ENCODE measurements at places on chromosomes 4 and X.
A peak's percentile ranks its signal among the peaks of the same experiment; 100 is the strongest.

DNA sequence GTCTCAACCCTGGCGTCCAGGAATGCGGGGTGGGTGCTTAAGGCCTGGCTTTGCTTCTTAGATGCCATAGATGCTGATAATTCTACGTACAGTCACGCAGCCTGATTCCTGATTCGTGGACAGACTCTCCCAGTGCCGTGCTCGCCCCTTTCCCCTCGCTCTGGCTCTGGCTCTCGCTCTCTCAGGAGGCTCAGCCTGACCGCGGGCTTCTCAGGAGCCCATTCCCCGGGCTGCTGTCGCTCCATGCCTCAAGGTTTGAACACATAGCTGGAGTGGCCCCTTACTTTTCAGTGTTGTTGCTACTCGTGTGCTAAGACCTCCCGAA is 59.2 kb upstream of the ZC4H2 start:
- no peak for DNase-seq

DNA sequence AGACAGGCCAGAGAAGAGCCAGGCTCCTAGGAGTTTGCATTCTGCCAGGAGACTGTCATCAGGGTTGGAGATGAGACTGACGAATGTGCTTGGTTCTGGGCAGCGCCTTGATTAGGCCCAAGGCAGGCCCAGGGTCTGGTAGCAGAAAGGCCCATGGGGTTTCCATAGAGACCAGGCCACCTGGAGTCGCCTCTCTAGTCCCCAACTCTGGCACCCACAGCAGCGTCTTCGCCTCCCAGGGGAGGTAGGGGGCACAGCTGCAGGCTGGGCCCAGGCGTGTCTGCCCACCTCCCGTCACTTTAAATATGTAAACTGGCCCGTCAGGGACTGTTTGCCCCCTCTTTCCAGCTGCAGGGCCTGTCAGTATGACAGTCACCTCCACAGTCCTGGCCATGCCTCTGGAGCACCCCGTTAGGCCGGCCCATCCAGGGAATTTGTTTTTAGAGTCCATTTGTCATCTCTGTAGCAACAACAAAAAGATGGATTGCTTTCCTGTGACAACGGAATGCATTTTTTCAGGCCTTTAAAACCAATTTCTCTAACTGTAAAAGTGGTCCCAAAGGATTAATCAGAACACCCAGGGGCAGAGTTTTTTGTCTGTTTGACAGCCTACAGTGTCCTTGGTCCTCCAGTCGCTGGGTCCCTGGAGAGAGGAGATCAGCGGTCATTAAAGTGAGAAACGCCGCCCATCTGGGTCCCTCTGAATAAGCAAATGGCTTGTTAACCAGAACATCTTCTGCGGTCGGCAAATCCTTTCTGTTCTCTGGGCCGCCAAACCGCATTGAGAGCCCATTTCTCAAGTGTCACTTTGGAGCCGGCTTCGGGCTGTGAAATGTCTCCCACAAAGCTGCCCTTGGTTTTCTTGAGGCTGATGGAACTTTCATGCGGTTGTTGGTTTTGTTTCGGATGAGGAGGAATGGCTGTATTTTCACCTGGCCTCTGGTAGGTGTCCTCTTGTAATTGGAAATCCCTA is 153.0 kb upstream of the PSAPL1 start:
- no peak for DNase-seq

- DNase-seq = no peak
Observed at GRCh38 chrX:23503835-23504539, 163.3 kb upstream of the PRDX4 start.

DNA sequence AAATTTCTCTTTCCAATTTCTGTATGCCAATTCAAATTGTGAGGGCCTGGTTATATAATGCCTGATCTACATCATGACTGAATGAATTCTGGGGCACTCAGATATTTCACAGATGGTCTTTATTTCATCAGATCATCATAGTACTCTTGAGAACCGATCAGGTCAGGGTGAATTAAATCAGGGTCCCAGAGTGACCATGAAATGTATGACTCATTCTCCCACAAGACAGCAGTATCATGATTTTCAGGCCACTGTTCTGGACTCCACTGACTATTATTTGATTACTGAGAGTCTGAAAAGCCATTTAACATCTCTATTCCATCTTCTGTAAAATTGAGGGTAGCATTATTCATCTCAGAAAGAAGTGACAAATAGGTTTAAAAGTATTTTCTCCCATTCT is 471.5 kb downstream of the ADGRL3 start:
- DNase-seq = no peak

GRCh38 chr4:170259631-170260153 is 169.9 kb upstream of the AADAT start:
- DNase-seq = peak; percentile 11

DNA sequence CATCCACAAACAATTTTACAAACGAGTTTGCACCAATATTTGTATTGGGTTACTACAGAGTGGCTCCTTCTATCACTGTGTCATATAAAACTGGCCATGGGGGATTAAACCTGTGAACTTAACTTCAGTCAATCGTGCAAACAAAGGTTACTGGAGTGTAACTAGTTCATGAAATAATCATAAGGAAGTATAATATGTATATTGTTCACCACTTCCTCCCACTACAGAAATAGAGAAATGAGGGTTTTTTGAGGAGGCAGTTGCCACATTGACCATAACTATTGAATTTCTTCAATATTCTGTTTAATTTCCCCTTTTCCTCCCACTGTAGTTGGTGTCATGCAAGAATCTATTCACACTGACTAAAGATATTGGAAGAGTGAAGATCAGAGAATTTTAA is at the start of gene GPR82:
Gene GPR82, plus strand, starts transcription at position 356 of the 400 bp plus-strand sequence. CDS start 2,846 bp downstream, outside the sequence.
- no peak for DNase-seq

GRCh38 chr4:115844180-115844579 is 730.8 kb upstream of the NDST4 start:
- no peak for DNase-seq

- peak; percentile 73 for DNase-seq
Observed at GRCh38 chr4:6641164-6641970, 882 bp downstream of the MRFAP1 start.

DNA sequence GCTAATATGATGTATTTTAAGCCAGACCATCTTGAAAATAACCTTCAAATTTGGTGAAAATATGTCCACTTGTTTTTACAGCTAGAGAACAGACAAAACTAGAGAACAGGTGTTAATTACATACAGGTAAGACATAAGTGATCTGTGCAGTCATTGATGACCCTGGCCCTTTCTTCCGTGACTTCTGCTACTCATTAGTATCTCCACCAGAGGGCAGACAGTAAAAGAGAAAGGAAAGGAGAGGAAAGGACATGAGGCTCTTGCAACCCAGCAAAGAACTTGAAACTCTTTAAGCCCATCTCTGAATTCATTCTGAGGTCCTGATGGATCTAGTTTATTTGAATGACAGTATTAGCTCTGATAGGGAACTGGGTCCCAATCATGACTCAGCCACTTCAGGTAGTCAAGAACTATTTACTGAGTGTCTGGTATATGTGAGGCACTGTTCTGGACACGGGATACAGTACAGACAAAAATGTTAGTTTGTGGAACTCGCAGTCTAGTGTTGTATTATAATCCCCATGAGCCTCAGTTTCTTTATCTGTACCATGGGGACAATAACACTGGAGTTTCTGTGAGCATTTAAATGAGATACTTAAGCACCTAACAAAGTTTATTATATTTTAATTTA is 121.0 kb upstream of the TEX13D start:
- DNase-seq = no peak

DNA sequence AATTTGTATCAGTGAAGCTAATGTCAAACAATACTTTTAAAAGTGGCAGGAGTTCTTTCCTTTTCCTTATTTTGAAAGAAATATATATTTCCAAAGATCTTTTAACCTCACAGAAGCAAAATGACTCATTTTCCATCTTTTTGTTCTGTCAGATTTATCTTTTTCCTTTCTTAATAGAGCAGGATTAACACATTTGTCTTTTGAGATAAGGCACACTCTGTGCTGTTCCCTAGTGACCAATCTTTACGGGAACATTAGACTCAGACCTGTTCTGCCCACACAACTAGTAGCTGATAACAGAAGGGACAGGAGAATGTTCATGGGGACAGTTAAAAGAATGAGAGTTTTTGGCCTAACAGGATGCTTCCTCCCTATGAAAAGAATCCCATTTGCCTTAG is 381.2 kb downstream of the STPG2 start:
- no peak for DNase-seq

DNA sequence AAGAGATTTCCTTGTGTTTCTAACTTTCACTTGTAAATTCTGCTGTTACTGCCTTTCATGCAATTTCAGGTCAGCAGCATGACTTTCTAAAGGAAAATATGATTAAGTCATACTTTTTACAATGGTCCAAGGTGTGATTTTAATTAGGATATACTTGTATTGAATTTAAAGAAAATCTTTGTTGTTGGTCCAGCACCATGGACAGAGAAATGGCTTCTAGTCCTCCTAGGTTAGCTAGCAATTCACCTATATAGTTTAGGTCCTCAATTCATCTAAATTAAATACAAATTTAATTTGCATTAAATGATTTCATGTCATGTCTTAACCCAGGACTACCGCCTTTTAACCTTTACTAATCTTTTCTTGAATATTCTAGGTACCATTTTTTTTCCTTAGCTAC is 304.9 kb upstream of the RPS6KA3 start:
- DNase-seq = no peak

GRCh38 chr4:174663216-174663615 is 140.9 kb upstream of the HPGD start:
- no peak for DNase-seq

GRCh38 chrX:131235768-131236545 is 53.1 kb downstream of the IGSF1 start:
- no peak for DNase-seq

- DNase-seq = no peak
Observed at GRCh38 chr4:39574946-39575345, 47.7 kb upstream of the UGDH start.

- no peak for DNase-seq
Observed at GRCh38 chr4:128527946-128528576, 240.4 kb upstream of the PGRMC2 start.

- DNase-seq = no peak
Observed at GRCh38 chrX:153381684-153382532, 19.2 kb downstream of the PNMA6E start.

DNA sequence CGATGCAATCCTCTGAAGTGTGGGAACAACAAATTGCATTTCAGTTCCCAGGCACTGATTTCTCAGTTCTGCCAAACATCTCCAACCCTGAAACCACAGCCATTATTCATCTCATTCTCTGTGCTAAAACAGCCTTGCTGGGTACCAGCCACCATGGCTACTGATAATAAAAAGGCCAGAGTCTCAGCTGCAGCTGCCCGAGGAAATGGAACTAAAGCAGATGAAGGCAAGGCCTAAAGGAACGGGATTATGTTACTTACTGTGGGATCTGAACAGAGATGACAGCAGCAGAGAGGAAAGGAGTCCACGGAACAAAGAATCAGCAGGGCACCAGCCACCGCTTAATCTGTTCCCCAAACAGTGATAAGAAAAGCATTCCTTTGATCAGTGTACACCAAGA is 155.7 kb downstream of the PAPSS1 start:
- DNase-seq = no peak

DNA sequence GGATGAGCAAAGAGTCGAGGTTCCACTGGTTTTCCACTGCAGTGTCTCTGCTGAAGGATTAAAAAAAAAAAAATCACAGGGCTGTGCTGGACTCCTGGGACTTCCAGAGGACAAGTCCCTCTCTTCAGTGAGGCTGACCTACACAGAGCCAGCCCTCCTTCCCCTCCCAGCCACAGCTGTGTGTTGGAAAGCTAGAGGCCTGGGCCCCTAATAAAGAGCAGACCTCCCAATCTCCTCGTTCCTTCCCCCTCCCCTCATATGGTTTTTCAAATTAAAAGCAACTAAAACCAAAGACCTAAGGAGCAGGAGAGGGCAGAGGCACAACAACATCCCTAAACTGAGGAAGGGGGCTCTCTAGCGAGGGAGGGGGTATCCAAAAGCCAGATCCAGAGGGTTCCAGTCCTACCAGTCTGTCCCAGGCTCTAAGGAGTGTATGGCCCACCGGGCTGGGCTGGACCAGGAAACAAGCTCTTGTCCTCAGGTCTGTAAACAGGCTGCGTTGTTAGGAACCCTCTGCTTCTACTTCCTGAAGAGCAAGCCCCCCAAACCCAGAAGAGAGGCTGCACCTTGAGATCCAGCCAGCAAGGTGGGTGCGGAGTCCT is 4.0 kb upstream of the PDGFRA start:
- DNase-seq = no peak

DNA sequence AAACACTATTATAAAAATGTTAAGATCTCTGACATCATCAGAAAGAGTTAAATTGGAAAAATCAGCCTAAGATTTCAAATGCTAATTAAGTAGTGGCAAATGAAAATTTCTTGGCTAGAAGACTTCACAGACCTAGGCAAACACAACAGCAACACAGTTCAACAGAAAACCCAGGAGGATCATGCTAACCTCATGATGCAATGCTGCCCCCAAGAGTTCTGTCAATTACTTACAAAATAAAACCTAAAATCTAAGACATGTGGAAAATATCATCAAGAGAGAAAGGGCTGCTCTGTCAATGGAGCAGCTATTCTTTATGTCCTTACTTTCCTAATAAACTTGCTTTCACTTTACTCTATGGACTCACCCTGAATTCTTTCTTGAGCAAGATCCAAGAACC is 21.0 kb downstream of the S100G start:
- DNase-seq = no peak

DNA sequence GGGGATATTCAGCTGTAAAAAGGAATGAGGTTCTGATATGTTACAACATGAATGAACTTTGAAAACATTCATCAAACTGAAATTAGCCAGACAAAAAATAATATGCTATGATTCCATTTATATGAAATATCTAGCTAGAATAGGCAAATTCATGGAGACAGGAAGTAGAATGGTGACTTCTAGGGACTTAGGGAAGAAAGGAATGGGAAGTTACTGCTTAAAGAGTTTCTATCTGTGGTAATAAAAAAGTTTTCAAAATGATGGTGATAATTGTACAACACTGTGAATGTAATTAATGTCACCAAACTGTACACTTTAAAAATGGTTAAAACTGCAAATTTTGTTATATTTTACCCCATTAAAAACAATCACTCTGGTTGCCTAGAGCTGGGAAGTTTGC is 30.2 kb downstream of the SMIM14 start:
- no peak for DNase-seq

GRCh38 chr4:126843492-126844067 is 789.2 kb upstream of the INTU start:
- DNase-seq = no peak

DNA sequence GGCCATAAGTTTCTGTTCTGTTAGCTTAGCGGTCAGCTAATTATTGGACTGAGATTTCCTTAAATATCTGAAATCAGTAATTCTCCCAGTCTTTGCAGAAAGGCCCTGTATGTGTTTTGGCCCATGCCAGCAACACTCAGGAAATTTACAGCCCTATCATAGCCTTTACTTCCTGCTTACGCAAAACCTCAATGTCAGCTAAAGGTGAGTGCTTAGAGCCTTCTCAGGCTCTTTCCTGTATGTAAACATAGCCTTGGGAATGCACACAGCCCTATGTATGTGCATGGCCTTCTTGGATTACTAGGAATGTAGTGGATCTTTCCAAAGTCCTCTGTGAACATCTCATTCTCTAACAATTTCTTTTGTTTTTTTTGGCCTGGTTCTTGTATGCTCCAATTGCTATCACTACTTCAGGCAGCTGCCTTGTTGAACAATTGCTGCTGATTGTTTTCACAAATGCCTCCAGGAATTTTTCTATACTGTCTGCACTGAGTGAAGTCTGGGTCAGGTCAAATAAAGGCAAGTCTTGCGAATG is 200.0 kb downstream of the PPP1R2C start:
- DNase-seq = no peak
